ENCODE measurements at places on chromosomes 4 and X.

DNA sequence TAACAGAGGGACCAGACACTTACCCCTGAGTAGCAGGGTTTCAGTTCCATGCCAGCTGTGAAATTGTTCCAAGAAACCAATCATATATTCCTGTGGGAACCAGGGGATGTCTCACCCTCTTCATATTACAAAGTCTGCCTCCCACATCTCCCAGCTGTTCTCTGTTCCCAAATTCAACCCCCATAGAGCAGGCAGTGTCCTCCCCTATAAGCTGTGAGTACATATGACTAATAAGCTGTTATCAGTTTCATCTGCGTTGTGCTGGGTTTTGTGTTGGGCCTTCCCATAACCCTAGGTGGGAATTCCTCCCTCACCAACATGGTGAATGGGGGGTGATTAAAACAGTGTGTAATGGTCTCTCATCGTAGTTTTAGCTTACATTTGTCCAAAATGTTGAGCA, 41.0 kb downstream of the CEP44 start:
- no peak for DNase-seq

- no peak for DNase-seq
Measured at GRCh38 chrX:10875995-10876394, 235.1 kb upstream of the HCCS start.

DNA sequence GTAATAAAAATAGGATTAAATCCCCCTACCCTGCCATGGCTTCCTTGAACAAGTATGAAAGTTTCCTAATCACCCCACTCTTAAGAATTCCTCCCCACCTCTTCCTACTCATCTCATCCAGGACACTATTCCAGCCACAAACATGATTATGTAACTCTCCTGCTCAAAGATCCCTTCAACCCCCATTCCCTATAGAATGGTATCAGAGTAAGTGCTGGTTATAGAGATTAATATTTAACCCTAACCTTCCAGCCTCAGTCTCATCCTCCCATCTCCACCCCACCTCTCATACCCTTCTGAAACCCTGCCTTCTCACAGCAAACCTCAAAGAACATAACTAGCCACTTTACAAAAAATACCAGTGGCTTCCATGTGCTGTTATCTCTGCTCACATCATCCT, 155.1 kb downstream of the PPP3CA start:
- no peak for DNase-seq

DNA sequence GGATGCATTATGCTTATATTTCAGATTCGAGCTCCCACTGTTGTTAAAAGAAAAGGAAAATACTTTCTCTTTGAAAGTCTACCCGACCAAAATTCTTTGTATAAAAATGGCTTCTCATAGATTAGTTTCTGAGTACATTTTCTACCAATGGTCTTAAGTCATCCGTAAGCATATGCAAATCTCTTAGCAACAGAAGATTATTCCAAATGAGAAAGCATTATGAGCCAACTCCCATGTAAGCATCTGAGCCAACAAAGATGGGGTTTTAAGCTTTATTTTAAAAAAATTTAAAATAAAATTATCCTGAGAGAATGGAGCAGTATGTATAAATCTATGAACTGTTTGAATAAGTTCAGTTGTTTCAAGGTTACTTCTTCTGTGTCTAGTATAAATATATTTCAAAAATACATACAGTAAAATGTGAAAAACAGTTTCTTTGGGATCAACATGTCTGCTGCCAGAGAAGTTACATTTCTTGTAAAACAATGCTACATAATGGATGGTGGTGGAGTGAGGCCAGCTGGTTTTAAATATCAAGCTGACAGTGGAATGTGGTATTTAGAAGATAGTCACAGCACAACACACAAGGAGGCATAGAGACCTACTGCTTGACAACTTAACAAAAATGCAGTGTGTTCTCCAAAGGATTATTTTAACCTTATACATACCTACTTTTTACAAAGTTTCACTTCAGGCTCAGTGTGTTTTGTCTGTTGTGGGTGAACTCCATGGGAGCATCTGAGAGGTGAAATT, 199.5 kb upstream of the DIPK2B start:
- no peak for DNase-seq

DNA sequence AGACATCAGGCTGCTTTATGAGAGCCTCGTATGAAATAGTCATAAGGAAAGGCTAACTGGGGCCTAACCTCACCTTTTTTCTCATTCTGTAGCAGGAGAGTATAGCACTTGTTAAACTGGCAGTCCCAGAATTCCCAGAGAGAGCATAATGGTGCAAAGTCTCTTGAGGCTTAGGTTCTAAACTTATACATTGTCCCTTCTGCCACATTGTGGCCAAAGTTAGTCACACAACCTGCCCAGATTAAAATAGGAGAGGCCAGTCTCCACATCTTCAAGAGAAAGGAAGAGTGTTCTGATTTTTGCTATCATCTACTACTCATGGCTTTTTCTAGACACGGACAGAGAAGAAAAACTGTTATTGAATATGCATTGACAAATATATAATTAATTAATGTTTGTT, 1588.9 kb upstream of the PCDH7 start:
- no peak for DNase-seq

DNA sequence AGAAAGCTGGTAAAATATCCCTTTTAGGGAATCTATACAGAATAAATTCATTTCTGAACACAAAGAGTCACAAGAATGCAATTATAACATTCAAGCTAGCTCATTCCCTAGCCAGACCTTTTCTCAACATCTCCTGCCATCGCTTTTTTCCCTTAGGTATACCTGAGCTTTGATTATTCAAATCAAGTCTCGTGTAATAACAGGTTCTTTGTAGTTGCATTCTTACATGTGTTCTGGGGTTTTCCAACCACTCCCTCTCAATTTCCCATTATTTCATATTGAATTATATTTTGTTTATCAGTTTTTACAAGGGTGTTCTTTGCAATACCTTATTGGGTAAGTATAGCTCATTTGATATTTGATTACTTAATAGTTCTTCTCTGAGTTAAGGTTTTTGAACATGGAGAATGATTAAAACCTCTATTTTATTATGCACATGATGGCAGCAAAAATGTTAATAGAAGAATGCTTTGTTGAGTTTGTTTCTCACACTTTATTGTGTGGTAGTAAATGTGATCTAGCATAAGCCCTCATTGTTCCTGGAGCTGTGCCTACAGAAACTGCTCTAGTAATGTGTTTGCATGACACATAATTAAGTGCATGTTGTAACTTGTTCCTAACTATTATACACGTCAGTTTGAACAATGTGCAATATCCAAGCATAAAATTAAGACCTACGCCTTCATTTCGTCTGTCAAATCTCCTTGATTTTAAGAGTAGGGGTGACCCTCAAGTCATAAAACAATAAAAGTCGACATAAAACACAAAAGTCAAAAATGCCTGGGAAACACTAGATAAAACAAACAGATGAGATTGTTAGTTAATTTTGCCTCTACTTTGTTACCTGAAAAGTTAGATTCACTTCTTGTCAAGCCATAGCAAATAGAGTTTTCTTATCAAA, 124.0 kb upstream of the POF1B start:
- no peak for DNase-seq

GRCh38 chrX:118675966-118676349, 51.4 kb upstream of the IL13RA1 start:
- no peak for DNase-seq

DNA sequence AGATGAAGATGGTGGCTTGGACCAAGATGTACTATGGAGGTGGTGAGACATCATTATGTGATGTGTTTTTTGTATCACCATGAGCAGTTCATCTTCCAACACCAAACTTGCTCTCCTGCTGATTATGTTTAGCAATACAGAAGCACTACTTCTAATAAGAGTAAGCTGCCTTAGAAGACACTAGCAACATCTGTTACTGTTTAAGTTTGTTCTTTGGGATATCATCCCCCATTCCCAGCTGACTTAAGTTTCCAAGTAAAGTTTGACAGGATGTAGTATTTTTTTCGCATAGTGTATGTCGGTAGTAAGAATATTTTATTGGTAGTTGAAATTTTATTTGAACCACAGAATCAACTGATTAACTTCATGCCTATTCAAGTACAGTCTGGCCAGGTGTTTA, 123.5 kb upstream of the BMPR1B start:
- no peak for DNase-seq

- peak; percentile 71 for DNase-seq
Measured at GRCh38 chr4:791898-792625, 33.9 kb downstream of the CPLX1 start.

- DNase-seq = no peak
Measured at GRCh38 chr4:98950925-98951324, 22.0 kb upstream of the EIF4E start.

DNA sequence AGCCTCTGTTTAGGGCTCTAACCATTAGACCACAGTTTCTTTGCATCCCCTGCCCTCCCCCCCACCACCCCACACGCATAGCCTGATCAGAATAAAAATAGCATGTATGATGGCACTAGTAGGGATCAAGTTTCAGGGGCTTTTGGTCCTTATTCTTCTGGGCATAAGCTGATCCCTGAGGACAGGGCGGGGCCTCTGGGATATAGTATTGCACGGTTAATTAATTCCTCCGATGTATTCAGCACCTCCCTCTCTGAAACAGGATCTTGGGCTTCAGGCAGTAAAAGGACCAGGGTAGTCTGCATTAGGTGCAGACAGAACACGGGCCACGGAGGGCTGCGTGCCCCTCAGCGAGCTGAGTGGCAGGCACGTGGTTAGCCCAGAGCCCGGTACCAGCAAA, 57.1 kb downstream of the ELF4 start:
- DNase-seq = no peak

GRCh38 chr4:100555611-100556337, 38.0 kb upstream of the EMCN start:
- DNase-seq = no peak

- DNase-seq = no peak
Measured at GRCh38 chr4:146522869-146523205, 1.1 kb upstream of the SLC10A7 start.

- DNase-seq = no peak
Measured at GRCh38 chrX:2188330-2188792, 312.4 kb downstream of the DHRSX start.
